ENCODE measurements at places on chromosomes 2 and 18.
A peak's percentile ranks its signal among the peaks of the same experiment; 100 is the strongest.

- H3K27me3 ChIP-seq: no peaks in the 10 kb centered on the region
- H3K36me3 ChIP-seq: no peaks in the 10 kb centered on the region
- no peak overlapping the region for H3K27ac ChIP-seq
- peak; percentile 2 for DNase-seq
- no peaks in the 10 kb centered on the region for H3K4me1 ChIP-seq
- no peak overlapping the region for H3K4me3 ChIP-seq
Measured at GRCh38 chr2:109375131-109375561, 238.6 kb downstream of the SEPTIN10 start.

GRCh38 chr2:85355521-85355920, 952 bp downstream of the ELMOD3 start:
- no peak overlapping the region for H3K27ac ChIP-seq
- H3K4me1 ChIP-seq: peaks cover 14% of the 10 kb centered on the region
- H3K4me3 ChIP-seq: peak overlapping the region; percentile 90
- no peak for DNase-seq
- peaks cover 2% of the 10 kb centered on the region for H3K36me3 ChIP-seq

DNA sequence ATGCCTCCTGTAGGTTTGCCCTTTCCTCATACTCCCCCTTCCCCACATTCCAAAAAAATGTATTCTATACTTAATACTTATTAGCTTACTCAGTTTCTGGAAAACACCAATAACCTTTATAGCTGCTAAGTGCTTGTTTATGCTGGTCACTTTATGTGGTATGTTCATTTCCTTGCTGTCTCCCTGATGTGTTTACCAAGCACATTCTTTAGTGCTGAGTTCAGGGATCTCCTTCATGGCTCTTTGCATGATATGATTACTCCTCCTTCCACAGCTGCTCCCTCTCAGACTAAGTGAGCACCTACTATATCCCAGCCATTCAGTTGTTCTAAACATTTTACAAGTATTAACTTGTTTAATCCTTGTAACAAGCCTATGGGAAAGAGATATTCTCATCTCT, 698.3 kb upstream of the FANCL start:
- no peak for DNase-seq
- no peaks in the 10 kb centered on the region for H3K27me3 ChIP-seq
- no peak overlapping the region for H3K4me3 ChIP-seq
- H3K27ac ChIP-seq: no peak overlapping the region

DNA sequence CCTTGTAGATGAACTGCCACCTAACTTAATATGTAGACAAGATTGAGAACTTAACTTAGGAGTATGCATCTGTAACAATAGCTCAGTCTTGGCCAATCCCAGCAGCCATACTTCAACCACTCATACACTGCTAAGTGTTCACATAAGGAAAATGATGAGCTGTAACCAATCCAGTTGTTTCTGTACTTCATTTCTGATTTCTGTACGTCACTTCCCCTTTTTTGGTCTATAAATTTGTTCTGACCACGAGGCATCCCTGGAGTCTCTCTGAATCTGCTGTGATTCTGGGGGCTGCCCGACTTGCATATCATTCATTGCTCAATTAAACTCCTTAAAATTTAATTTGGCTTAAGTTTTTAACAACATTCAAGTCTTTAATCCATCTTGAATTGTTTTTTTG, 6.4 kb downstream of the SH3YL1 start:
- no peaks in the 10 kb centered on the region for H3K36me3 ChIP-seq
- no peaks in the 10 kb centered on the region for H3K27me3 ChIP-seq
- no peak for DNase-seq
- H3K4me3 ChIP-seq: no peak overlapping the region
- peaks cover 13% of the 10 kb centered on the region for H3K4me1 ChIP-seq

DNA sequence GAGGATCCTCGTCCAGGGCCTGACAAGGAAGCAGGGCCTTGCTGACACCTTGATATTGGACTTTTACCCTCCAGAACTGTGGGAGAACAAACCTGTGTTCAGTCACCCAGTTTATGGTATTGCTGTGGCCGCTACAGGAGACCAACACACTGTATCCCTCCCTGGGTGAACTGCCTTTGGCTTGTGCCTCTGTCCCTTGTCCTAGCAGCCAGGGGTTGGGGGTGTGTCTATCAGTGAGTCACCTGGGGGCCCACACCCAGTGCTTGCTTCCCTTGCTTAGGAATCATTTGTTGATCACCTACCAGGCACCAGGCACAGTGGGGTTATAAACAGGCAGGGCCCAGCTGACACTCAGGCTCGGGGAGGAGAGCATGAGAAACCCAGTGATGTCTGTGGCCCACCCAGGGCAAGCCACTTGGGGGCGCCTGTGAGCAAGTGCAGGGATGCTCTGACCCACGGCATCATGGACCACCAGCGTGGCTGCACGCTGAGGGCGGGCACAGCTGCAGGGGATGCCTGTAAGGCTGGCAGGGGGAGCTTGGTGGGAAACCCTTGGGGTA, 17.1 kb downstream of the TMEM185B start:
- peaks cover 3% of the 10 kb centered on the region for H3K4me1 ChIP-seq
- no peak overlapping the region for H3K27ac ChIP-seq
- H3K4me3 ChIP-seq: no peak overlapping the region
- no peaks in the 10 kb centered on the region for H3K27me3 ChIP-seq

- no peaks in the 10 kb centered on the region for H3K36me3 ChIP-seq
- peaks cover 5% of the 10 kb centered on the region for H3K4me1 ChIP-seq
- no peak for DNase-seq
- H3K4me3 ChIP-seq: no peak overlapping the region
- no peak overlapping the region for H3K27ac ChIP-seq
Measured at GRCh38 chr2:7089284-7089683, 172.1 kb downstream of the RNF144A start.

- no peaks in the 10 kb centered on the region for H3K36me3 ChIP-seq
- no peak overlapping the region for H3K4me3 ChIP-seq
- no peaks in the 10 kb centered on the region for H3K27me3 ChIP-seq
Measured at GRCh38 chr2:240284503-240285259, 144.2 kb upstream of the OTOS start.

DNA sequence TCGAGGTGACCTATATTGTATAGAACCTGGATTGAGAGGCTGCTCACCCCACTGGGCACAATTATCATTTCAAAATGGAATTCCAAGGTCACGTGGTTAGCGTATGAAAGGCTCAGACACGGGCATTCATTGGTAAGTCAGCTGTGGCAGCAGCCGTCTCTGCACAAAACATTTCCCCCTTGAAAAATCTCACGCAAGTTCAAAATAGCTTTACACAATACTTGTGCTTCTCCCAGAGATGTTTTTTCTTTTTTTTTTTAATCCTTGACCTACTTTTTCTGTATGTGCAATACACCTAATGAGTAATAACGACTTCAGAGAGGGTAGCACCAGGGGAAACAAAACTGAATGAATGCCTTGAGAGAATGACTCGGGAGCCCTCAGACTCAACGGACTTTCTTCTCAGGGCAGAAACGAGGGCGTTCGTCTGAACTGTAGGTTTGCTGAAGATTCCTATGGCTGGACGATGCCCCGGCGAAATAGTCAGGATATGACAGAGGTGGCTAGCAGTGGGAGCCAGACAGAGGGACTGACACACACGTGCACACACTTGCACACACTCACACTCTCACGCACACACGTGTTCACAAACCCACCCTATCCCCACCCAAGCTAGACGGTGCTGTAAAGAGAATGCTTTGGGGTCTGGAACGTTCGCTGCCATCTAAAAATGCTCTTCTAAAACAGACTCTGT, 77.8 kb downstream of the PDCL3 start:
- no peak for DNase-seq
- H3K36me3 ChIP-seq: no peaks in the 10 kb centered on the region
- no peak overlapping the region for H3K4me3 ChIP-seq
- no peaks in the 10 kb centered on the region for H3K4me1 ChIP-seq
- H3K27me3 ChIP-seq: no peaks in the 10 kb centered on the region

DNA sequence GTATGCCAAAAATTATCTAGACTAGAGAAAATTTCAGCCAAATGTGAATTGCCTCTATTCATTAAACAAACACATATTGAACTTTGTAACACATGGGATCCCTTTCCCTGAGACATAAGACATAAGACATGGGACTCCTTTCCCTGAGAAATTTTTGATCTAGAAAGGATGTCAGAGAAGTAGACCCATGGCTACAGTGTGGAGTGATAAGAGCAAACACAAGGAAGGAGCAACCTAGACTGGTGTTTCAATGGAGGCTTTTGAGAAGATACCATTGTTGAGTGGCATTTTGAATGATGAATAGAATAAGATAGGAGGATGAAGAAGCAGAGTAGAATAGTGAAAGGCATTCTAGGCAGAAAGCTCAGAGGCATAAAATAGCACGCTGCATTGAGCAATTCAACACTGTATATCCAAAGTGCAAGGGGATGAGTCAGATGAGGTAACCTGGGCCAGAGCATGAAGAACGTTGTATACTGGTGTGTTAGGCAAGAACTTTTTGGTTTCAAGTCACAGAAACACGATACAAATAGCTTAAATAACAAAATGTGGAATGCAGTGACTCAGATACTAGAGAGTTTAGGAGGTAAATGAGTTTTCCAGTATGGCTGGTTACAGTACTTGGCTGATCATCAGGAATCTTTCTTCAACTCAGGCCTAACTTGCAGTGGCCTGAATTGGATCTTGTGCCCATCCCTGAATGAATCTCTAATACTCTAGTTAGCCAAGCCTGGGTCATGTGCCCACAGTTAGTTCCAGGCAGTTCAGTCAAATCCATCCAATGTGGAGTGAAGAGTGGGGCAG, 129.8 kb upstream of the TANK start:
- H3K27me3 ChIP-seq: no peaks in the 10 kb centered on the region
- H3K4me3 ChIP-seq: no peak overlapping the region
- no peak for DNase-seq
- H3K36me3 ChIP-seq: no peaks in the 10 kb centered on the region
- H3K4me1 ChIP-seq: no peaks in the 10 kb centered on the region

Data from kidney (tissue), 22 donors.